ENCODE measurements at places on chromosomes 3 and 15.
A peak's percentile ranks its signal among the peaks of the same experiment; 100 is the strongest.

GRCh38 chr3:108189440-108189839, 32.8 kb downstream of the IFT57 start:
- H3K36me3 ChIP-seq, result no peaks in the 10 kb centered on the region
- no peak for DNase-seq
- no peaks in the 10 kb centered on the region for H3K27me3 ChIP-seq
- H3K4me3 ChIP-seq, result no peak overlapping the region
- no peaks in the 10 kb centered on the region for H3K4me1 ChIP-seq

- H3K36me3 ChIP-seq, result peaks cover 14% of the 10 kb centered on the region
- H3K27me3 ChIP-seq, result no peaks in the 10 kb centered on the region
- peaks cover 47% of the 10 kb centered on the region for H3K4me1 ChIP-seq
- peak; percentile 69 for DNase-seq
- peak overlapping the region; percentile 89 for H3K4me3 ChIP-seq
- peak overlapping the region; percentile 69 for H3K27ac ChIP-seq
Measured at GRCh38 chr3:49803465-49804140, 542 bp downstream of the INKA1 start.

GRCh38 chr3:50204804-50205412, at the start of gene SLC38A3:
Gene SLC38A3, plus strand, starts transcription at chr3:50205271. Its CDS starts 8,929 bp downstream, at chr3:50214200.
- no peak within 1 kb of the TSS for H3K4me3 ChIP-seq
- DNase-seq, result no peak
- H3K4me1 ChIP-seq, result peaks cover 9% of the 10 kb centered on the region

DNA sequence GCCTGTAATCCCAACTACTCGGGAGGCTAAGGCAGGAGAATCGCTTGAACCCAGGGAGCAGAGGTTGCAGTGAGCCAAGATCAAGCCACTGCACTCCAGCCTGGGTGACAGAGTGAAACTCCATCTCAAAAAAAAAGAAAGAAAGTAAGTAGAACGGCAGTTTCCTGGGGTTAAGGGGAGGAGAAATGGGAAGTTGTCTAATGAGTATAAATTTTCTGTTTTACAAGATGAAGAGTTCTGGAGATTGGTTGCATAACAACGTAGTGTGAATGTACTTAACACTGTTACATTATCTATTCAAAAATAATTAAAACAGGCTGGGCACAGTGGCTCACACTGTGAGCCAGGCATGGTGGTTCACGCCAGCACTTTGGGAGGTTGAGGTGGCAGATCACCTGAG, 45.4 kb downstream of the GRK7 start:
- no peaks in the 10 kb centered on the region for H3K36me3 ChIP-seq
- peaks cover 13% of the 10 kb centered on the region for H3K4me1 ChIP-seq
- no peak overlapping the region for H3K27ac ChIP-seq
- H3K27me3 ChIP-seq, result no peaks in the 10 kb centered on the region

Data from keratinocyte (primary cell).